ENCODE measurements at places on chromosomes 16 and 17.
A peak's percentile ranks its signal among the peaks of the same experiment; 100 is the strongest.

DNA sequence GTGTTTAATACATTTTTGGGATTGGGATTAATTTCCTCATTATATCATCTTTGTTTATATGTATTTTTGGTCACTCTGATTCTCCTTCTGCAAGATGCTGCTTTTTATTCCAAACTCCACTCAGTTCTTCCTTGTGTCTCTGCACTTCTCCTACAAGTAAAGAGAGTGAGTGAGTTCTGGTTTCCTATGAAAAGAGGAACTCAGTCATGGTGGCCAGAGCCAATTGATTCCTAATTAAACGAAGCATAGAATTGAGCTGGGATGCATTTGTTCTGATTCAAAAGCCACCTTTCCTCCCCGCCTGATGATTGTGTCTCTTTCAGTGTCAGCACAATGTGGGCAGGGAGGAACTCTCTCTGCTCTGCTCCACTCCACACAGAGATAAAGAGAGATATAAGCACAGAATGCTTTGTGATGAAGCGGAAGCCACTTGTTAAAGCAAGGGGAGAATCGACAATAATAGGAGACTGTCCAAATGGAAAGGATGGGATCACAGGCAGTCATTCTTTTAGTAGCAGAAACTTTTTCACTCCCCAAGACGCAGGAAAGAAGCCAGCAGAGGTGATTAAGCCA lies 121.3 kb upstream of the GOT2 start:
- no peak for DNase-seq

DNA sequence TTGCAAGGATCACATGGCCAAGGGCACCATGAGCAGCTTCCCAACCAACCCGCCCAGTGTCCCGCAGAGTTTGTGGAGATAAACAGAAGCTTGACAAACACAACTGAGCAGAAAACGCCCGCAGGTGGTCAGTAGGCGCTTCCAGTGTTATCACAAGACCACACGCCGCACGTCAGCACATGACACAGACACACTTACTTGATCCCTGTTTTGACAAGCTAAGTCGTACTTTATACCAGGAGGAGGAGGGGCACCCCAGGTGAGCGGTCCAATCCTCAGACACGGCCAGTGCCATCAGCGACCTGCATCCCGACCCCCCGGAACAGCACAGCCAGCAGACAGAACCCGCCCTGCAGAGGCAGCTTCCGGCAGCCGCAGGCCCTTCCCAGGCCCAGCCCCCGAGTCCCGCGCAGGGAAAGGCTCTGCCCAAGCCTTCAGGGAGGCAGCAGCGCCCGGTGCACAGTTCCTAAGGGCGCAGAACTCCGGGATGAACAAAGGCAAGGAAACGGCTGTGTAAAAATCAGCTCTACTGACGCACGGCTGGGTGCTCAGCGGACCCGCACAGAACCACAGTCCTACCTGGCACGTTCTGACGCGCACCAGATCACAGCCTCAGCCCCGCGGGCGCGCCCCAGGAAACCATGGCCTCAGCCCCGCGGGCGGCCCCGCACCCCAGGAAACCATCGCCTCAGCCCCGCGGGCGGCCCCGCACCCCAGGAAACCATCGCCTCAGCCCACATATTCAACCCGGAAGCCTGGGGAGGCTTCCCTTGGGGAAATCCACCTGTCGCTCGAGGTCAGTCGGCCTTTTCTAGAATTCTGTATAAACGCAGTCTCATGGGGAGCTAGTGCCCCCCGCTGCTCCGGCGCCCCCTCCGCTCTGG lies 27.8 kb downstream of the AXIN1 start:
- peak; percentile 55 for DNase-seq

GRCh38 chr17:63985387-63986140 lies 12.6 kb upstream of the PRR29 start:
- DNase-seq: no peak

- no peak for DNase-seq
Observed at GRCh38 chr16:11380836-11381235, 35.6 kb downstream of the RMI2 start.

GRCh38 chr17:76524598-76525512 lies 12.7 kb downstream of the CYGB start:
- DNase-seq: peak; percentile 60

GRCh38 chr17:43769859-43770258 lies 8.9 kb downstream of the DUSP3 start:
- no peak for DNase-seq

DNA sequence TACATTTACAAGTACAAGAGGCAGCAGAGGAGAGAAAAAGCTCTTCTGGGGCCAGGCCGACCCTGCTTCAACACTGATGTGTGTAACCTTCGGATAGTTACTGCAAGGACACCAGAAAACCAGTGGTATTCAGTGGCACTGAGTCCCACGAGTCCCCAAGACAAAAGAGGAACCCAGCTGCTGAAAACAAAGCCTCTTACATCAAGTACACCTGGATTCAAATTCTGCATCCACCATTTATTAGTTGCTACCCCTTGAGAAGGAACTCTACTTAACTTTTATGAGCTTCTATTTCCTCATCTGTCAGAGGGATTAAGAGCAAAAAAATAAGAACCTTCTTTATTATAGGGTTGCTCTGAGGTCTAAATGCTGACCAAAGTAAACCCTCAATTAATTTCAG lies 2.6 kb downstream of the EARS2 start:
- DNase-seq: no peak

DNA sequence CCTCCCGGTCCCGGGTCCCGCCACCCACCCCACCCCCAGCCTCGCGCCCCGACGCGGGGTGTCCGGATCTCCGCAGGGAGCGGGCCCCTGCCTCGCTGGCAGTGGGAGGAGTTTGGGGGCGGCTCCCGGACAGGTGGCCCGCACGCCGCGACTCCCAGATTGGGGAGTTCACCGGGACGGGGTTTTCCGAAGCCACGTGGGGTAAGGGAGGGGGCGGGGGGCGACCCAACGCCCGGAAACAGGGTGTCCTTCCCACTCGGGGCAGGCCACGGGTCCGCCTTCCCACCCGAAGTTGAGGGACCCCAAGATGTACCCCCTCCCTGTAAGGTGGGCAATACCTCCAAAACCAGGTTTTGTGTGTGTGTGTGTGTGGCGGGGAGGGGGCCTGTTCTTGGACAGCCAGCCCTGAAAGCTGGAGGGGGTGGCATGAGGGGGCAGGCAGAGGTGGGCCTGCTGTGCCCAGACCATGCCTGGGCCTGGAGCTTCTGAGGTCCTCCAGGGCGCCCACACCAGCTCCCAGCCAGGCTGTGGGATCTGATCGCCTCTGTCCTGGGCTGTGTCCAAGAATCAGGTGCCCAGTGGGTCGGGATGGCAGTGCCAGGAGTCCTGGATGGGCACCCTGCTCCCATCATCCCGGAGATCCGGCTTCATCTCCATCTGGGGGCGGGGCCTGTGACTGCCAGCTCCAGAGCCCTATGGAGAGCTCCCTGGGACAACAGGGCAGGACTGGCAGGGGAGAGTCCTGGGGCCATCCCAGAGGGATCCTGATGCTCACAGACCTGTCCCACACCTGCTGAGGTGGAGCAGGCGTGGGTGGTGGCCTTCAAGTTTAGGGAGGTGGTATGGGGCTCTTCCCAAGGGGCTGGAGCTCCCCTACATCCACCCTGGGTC lies 767 bp downstream of the SYNGR2 start:
- peak; percentile 80 for DNase-seq

DNA sequence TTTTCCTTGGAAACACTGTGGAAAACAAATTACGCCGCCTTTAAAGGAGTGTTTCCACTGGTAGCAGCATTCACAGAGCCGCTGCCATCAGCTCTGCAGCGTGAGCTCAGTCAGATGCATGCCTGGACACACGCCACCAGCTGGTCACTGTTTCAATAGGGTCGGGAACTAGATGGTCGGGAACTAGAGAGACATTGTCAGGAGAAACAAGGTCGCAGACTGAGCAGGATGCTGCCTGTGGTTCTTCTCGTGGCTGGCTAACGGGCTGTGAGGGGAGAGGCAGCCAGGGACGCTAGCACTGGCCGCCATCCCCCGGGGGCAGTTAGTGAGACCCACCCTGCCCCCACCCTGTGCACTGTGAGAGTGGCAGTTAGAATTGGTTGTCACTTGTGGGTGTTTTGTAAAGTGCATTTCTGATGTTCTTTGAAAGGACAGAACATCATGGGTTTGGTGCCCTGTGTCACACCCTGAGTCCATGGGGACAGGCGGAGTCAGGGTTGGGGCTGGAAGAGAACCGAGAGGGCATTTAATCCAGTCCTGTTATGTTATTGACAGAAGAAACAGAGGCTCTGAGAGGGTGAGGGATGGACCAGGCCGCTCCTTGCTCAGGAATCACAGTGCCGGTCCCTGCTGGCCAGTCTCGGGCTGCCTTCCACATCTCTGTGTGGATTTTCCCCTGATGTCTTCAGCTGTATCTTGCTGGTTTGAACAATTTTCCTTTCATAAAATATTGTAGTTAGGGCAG lies 86.3 kb downstream of the SPECC1 start:
- peak; percentile 4 for DNase-seq

GRCh38 chr17:773467-774312 lies 8.4 kb downstream of the GLOD4 start:
- DNase-seq: no peak

GRCh38 chr16:76683051-76683450 lies 405.9 kb downstream of the CNTNAP4 start:
- DNase-seq: no peak

GRCh38 chr17:4407216-4407615 lies 26.5 kb upstream of the SPNS3 start:
- no peak for DNase-seq

- no peak for DNase-seq
Observed at GRCh38 chr17:3036800-3037199, 26.6 kb downstream of the OR1D5 start.

DNA sequence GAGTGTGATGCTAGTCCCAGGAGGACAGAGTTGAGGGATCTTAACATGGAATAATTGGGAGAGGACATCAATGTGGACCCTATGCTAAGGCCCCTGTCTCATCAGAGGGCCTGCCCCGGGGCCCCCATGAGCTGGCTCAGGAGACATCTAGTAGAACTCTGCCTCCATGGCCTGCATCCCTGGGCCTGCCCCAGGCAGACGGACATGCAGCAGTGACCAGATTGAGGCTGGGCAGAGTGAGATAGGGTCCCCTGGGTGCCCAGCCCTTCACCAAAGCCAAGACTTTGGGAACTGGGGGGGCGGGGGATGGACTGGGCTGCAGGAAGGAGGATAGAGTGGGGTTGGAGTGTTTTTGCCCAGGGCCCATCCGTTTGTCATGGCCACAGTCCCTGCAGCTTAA lies 115.2 kb downstream of the CCDC182 start:
- DNase-seq: no peak

GRCh38 chr17:50258647-50259476 lies 15.4 kb upstream of the TMEM92 start:
- DNase-seq: no peak

DNA sequence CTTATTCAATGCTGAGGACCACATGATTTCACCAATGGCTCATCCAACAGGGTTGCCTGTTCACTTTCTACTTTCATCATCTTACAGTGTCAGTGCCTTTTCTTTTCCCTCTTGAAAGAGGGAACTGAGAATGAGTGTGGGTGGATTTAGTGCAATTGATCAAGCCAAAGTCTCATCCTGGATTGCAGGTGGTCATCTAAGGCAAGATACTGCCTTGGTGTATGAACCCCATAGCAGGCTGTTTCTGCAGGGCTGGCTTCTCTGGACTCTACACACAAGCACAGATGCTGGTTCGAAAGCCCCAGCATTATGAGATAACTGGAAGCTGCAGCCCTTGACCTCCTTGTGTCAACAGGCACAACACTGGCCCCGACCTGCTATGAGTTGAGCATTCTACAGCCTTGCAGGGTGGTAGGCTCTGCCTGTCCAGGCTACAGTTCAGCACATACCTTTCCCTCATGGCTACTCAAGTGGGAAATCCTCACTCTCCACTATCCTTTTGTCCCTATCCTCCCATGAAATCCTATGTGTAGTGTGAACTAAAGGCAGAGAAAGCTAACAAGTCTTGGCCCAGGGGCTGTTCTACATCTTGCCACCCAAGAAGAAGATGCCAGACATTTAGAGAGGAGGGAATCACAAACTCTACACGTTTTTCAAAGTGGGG lies 358.7 kb downstream of the SLC39A11 start:
- no peak for DNase-seq

- DNase-seq: no peak
Observed at GRCh38 chr16:81610144-81610842, 165.7 kb downstream of the CMIP start.

- no peak for DNase-seq
Observed at GRCh38 chr16:10368969-10369551, 16.8 kb upstream of the ATF7IP2 start.

GRCh38 chr16:82900559-82900958 lies 273.8 kb downstream of the CDH13 start:
- no peak for DNase-seq

DNA sequence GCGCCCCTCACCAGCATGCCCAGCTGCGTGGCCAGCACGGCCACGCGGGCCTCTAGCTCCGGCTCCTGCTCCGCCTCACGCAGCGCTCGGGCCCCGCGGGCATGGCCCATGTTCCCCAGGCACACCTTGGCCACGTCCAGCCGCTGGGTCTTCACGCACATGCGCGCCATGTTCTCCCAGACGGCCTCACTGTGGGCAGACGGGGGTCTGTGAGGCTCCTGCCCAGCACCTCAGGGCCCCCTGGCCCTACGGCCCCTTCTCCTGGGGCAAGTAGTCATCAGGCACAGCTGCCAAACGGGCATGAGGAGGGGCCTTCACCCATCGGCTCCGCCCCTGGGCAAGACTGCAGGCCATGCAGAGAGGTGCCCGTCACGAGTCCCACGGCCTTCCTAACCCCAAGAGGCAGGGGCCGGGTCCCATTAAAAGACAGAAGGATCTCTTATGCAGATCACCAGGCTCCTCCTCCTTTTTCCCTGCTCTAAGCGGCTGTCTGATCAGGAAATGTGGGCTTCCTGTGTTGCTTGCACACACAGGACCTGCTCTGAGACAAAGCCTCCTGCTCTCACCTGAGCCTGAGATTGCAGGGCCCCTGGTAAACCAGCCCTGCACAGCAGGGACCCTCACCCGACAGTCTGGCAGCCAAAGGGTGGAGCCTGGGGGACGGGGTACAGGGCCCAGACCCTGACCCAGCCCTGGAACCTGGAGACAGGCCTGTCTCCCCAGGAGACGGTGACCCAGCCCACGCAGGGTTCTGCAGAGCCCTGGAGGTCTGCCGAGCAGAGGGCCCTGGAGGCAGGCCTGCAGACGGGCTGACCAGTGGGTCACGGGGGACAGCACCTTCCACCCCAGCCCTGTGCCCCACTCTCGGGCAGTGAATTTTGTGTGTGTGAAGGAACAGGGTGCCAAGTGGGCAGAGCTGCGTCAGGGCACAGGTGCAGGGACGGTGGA lies 6.6 kb upstream of the TMEM204 start:
- DNase-seq: no peak
